ENCODE measurements at places on chromosomes 16 and 17.

DNA sequence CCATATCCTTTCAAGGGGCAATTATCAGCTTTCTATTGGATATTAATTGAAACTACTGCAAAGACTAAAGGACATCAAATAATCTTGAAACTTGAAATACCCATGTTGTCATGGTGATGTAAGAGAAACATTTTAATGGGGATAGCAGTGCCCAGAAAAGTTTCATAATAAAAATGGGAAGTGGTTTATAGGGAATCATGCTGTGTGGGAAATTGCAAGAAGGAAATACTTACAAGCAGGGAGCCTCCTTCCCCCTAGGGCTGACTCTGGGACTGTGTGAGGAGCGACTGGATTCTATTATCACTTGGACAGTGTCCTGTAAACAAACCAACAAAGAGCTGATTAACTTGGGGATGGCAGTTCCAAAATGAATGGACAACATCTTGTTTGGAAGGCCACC is 1393.1 kb upstream of the GOT2 start:
- peak; percentile 13 for DNase-seq

DNA sequence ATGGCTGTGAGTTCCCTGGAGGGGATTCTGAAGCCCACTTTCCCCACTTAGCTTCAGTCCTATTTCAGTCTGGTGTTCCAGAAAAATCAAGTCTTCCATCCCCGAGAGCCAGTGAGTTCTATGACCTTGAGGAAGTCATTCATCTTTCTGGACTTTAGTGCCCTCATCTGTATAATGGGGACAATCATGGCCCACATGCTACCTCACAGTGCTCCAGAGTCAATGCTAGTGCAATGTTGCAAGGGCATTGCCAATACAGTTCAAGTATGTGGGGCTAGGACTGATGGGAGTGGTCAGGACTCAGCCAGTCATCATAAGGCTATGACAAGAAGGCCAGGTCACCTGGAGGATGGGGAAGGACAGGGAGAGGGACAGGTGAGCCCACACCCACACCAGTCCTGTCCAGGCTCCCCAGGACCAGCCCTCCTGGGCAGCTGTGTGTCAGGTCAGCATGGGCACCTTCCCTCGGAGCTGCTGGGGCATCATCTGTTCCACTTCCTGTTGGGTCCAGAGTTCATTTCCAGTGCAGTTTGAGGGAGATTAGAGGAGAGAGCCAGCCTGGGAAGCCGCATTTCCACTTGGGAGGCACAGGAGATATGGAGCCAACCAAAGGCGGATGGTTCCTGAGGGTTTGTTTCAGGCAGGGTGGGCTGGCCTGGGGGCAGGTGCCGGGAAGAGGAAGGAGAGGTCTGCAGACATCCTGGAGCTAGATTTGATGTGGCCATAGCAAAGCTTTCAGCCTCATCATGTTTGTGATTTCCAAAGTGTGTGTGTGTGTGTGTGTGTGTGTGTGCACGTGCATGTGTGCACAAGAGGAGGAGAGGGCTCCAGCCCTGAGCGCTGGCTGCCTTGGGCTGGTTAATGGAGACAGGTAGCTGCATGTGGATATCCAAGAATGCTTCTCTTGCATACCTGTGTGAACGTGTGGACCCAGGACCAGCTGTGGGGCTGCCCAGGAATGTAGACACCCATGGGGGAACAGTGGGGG is 3.9 kb upstream of the WNT9B start:
- DNase-seq = no peak

DNA sequence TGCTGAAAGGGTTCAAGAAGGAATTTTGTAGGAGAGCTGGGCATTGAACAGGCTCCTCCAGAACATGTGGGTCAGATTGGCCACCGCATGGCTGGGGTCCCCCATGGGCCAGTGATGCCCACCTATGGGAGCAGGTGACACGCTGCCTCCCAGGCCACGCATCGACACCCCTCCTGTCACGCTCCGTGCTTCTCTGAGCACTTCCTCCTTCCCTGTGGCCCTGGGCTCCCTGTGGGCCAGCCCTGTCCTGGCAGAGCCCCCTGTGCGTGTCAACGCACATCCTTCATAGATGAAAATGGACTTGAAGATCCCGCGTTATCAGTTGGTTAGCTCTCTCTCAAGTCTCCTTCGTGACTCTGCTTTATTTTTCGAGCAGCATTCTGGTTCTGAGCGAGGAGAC is 160.3 kb downstream of the RPTOR start:
- no peak for DNase-seq

DNA sequence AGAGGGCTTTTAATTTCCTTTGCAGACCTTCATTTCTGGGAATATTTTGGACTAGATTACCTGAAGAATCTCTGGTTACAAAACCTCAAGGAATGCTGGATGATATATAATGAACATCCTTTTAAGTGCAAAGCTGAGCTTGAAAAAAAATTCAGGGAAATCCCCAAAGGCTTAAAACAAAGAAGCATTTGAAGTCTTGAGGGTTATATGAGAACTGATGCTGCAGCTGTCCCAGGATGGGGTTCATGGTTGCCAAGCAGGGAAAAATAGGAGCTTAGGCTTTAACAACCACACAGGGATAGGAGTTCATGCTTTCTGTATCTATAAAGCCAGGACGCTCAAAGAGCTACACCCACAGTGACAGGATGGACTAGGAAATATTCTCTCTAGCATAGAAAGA is 150.4 kb upstream of the IRX5 start:
- DNase-seq = no peak

DNA sequence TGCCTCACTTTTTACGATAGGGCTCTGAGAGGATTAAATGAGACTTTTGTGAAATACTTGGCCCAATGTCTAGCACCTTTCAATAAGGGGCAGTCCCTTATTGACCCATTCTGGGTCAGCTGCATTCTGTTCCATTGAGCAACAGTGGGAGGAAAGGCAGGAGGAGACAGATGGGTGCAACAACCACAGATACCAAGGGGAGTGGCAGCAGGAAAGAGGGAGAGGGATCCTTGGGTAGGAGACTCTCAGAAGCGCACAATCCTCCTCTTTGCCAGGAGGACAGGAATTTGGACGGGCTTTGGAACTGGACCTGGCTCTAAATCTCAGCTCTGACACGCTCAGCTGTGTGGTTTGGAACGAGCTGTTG is 3.5 kb downstream of the PIPOX start:
- no peak for DNase-seq

DNA sequence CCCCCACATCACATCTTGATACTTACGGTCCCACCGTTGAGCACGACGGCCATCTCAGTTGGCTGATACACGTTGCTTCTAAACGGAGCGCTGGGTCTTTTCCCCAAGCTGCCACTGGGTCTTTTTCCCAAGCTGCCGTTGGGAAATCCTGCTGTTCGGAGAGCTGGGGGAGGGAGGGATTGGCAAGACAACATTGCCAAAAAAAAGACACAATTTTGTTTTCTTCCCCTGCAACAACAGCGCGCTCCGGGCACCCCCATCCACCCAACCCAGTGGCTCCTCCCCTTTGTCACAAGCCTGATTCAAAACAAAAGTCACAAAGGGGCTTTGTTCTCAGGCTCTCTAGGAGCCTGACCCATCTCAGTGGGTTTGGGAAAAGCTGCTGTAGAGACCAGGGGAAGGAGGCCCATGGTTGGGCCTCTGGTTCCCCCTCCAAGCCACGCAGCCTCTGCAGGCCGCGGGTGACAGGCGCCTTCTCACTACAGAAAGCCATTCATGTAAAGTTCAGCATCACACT is 22.8 kb downstream of the GPRC5B start:
- DNase-seq = no peak

- no peak for DNase-seq
Measured at GRCh38 chr16:75028544-75029135, 29.8 kb downstream of the ZNRF1 start.

- DNase-seq = no peak
Measured at GRCh38 chr17:81535007-81535328, 6.8 kb downstream of the FSCN2 start.

- DNase-seq = no peak
Measured at GRCh38 chr16:84840687-84841627, 21.2 kb downstream of the CRISPLD2 start.

DNA sequence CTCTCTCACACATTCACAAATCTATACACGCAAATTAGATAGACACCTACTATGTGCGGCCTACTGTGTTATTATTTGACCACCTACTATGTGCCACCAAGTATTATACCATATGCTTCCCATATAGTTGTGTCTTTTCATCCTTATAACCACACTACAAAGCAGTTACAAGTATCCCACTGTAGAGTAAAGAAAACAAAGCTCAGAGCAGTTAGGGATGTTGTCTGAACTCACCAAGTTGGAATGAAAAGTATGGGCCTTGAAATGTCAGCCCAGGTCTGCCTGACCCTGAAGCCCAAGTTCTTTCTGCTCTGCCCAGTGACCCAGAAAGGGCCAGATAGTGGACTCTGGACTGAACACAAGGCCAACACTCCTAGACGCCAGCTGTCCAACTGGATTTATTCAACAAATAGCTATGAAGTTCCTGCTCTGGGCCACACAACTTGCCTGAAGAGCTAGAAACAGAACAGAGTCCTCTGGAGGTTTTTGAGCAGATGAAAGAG is 8.5 kb downstream of the KRT37 start:
- no peak for DNase-seq

- no peak for DNase-seq
Measured at GRCh38 chr16:64269756-64270155, 852.1 kb downstream of the CDH11 start.

DNA sequence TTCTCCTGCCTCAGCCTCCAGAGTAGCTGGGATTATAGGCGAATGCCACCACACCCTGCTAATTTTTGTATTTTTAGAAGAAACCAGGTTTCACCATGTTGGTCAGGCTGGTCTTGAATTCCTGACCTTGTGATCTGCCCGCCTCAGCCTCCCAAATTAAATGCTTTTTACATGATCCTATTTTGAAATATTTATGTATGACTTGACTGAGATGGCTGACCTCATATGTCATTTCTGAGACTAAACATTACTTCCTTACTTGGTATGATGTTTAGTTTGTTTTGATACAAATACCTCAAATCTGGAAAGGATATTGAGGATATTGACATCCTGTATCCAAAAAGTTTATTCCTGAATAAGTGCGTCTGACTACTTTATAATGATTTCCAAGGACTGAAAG is 11.9 kb downstream of the CALCOCO2 start:
- DNase-seq = no peak

DNA sequence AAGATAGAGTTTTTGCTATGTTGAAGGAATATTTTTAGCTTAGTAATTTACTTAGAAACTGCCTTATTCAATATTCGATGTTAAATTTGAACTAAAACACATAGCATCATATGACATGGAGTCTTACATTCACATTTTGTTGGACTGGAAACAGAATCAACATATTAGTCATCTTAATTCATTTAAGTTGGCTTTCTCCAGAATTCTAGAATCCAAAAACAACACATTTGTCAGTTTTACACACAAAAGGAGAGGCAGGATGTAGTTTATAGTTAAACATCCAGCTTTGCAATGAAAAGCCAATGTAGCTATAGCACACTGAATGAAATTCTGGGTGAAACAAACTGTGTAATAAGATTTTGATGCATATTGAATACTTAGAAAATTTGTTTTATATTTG is 43.3 kb downstream of the WWOX start:
- no peak for DNase-seq

DNA sequence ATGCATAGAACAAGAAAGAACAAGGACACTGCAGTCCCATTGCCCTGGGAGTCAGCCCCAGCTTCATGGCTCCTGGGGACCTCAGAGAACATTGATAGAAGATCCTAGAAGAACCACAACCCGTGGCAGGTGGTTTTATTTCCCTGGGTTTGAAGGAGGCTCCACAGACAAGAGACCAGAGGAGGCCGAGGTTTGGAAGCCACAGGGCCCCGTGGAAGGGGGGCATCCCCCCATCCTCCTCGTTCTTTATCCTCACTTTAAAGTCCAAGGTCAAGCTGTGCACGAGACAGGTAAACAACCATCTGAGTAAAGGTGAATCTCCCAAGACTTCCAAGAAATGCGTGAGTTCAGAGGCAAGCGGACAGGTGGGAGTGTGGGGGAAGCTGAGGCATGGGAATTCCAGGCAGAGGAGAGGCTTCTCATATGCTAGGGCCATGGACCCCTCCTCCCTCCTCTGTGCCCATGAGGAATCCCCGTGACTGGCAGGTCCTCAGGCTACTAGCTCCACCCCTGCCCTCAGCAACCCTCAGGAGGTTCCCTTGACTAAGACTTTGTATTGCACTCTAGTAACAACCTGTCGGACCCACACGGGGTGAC is 849 bp upstream of the SULT1A1 start:
- no peak for DNase-seq

- DNase-seq = no peak
Measured at GRCh38 chr16:87543436-87544191, 50.8 kb upstream of the ZCCHC14 start.

- peak; percentile 76 for DNase-seq
Measured at GRCh38 chr16:78230832-78231231, 131.4 kb downstream of the WWOX start.

DNA sequence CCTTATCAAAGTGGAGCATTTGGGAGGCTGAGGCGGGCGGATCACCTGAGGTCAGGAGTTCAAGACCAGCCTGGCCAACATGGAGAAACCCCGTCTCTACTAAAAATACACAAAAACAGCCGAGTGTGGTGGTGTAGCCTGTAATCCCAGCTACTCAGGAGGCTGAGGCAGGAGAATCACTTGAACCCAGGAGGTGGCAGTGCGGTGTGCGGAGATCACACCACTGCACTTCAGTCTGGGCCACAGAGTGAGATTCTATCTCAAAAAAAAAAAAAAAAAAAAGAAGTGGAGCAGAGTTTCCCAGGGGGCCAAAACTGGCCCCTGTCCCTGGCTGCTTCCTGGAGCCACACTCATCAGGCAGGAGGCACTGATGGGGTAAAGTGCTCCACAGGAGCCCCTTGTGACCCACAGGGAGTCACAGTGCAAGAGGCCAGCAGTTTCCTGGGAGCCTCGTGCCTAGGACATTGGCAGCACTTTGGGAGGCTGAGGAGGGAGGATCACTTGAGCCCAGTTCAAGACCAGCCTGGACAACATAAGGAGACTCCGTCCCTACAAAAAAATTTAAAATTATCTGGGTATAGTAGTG is 44.4 kb downstream of the RTN4RL1 start:
- no peak for DNase-seq

GRCh38 chr17:44188576-44189403 is 2.0 kb downstream of the TMUB2 start:
- no peak for DNase-seq

Data from H4 (cell line).